ENCODE measurements at places on chromosomes 5 and 9. TPM values are rescaled to one million over a fixed set of nuclear protein-coding genes. Genes with fewer than 3 reads are reported as not detected.

The CDC26 gene
- polyA plus RNA-seq, result 38.0 TPM

The RICTOR gene
- polyA plus RNA-seq, result 9.9 TPM

The STK32A gene
- 0.12 TPM for polyA plus RNA-seq

The C9orf153 gene
- 0.30 TPM for polyA plus RNA-seq

The PCDHB7 gene
- polyA plus RNA-seq, result 0.62 TPM

The LMX1B gene
- polyA plus RNA-seq, result not detected

The BNC2 gene
- polyA plus RNA-seq, result 46.8 TPM

The POLR3G gene
- 4.7 TPM for polyA plus RNA-seq

The ERCC6L2 gene
- 39.1 TPM for polyA plus RNA-seq

The NMUR2 gene
- not detected for polyA plus RNA-seq

The SPATA31D4 gene
- not detected for polyA plus RNA-seq

Measured in AG04450 (cell line).